ACHN (cell line): ENCODE measurements at places on chromosomes 11 and 22.

DNA sequence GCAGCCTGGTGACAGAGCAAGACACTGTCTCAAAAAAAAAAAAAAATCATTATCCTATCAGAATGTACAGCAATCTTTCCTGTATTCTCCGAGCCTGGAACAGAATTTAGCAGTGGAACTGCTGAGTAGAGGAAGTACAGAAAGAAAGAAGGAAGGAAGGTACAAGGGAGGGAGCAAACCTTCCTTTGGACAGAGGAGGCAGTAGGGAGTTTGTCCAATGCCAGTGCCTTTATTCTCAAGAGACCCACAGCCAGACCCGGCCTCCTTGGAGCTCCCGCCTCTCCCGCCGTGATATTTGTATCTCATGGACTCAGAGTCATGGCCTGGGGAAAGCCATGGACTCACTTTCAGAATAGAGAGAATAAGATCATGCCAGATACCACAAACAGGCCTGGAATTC, 37.7 kb upstream of the LRRC55 start:
- no peak for DNase-seq

- no peak for DNase-seq
These were observed 67.4 kb upstream of the PRDM11 start for GRCh38 chr11:45079075-45079444.

DNA sequence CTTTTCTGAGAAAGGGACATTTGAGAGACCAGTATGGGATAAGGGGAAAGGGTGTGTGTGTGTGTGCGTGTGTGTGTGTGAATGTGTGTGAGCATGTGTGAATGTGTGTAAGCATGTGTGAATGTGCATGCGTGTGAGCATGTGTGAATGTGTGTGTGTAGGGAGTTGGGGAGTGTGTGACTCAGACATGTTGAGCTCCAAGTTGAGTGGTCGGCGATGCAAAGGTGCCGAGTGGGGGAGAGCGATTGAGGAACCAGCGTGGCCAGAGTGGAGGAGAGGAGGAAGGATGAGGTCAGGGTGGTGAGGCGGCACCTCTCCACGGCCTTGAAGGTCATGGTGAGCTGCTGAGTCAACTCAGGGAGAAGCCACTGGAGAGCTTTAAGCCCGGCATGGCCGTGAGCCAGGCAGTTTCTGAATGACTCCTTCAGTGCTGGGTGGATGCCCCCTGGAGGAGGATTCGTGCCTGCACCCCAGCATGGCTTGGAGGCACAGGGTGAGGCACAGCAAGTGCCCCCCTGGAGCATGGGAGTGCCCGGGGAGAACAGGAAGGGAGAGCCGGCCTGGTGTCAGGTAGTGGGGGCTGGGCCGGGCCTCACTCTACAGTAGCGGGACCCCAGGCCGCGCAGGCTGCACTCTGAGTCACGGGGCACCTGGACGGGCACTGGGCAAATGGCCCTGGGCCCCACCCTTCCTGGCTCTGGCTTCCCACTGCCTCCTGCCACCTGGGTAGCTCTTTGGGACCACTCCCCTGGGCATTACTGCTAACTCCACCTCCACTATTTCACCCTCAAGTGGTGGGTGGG, 8.2 kb upstream of the CCDC88B start:
- DNase-seq = peak; percentile 94

DNA sequence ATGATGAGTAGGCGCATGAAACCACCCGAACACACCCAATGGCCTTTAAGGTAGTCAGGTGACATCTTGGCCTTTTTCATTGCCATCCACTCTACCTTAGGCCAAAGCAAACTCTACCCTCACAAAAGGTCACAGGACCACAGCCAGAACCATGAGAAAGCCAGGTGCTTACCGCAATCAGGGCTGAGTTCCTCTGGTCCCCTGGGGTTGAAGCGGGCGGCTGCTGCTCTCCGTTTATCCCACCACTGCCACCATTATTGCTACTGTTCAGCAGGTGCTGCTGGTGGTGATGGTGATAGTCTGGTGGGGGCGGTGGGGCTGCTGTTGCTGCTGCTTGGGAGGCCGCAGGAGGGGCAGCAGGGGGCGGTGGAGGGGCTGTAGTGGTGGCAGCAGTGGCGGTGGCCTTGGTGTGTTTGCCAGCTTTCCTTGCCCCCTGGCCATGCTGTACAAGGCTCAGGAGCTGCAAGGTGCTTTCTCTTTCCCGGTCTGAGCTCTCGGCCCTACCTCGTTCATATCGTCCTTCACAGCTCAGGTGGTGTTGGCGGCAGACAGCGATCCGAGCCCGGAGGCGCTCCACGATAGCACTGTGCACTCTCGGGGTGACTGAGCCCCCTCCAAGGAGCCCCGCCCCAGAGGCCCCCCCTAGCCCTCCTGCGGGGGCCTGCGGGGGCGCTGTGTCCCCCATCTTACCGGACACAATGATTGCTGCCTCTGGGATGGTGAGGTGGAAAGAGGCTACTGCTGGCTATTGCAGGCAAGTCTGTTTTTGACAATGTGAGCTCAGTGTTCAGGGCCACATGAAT, 1.6 kb downstream of the MAML2 start:
- DNase-seq = peak; percentile 72

- peak; percentile 63 for DNase-seq
These were observed 63.2 kb downstream of the GRIA4 start for GRCh38 chr11:105673089-105673488.

- DNase-seq = no peak
These were observed 54.0 kb downstream of the PRR5L start for GRCh38 chr11:36350137-36350513.

- no peak for DNase-seq
These were observed 29.6 kb upstream of the TBCEL start for GRCh38 chr11:120994091-120994859.
